ENCODE measurements at places on chromosomes 7 and 10.
A peak's percentile ranks its signal among the peaks of the same experiment; 100 is the strongest.

DNA sequence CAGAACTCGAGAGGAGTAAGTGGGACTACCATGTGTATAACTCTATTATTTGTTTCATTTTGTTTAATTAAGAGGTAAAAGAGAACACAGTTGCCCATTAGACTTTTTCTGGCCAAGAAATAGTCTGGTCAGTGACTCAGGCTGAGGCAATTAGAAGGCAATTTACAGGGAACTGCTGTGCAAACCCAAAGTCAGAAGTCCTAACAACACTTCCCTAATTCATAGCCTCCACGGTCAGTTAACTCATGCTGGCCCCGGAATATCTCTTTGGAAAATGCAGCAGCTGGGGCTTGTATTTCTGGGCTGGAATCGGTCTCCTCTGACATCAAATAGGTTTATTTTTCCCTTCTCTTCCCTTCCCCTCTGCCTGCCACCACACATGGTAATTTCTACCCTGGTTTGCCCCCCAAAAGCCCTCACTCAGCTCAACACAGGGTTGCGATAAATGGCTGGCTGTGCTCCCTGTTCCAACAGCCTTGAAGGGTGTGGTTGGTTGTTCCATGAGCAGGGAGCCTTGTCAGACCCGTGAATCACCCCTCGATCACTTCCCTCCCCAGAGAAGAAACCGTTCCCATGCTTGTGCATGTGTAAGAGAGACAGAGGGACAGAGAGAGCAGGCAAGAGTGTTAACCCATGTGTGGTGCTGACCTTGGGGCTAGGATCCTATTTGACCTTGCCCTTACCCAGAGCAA, 5.3 kb downstream of the SH3PXD2A start:
- DNase-seq = peak; percentile 77

DNA sequence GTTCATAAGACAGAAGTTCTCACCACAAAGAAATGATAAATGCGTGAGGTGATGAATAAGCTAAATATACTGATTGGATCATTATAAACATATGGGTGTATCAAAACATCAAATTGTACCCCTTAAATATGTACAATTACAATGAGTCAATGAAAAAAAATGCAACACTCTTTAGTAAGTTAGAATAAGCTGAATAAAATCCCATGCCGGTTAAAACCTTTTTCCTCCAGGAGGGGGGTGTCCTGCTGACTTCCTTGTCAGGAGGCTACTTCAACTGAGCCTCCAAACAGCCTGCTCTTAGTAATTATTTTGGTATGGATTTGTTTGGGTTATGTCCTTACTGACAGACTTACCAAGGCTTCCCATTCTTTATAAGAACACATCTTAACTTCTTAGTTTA, 649.1 kb downstream of the INHBA start:
- DNase-seq = no peak

DNA sequence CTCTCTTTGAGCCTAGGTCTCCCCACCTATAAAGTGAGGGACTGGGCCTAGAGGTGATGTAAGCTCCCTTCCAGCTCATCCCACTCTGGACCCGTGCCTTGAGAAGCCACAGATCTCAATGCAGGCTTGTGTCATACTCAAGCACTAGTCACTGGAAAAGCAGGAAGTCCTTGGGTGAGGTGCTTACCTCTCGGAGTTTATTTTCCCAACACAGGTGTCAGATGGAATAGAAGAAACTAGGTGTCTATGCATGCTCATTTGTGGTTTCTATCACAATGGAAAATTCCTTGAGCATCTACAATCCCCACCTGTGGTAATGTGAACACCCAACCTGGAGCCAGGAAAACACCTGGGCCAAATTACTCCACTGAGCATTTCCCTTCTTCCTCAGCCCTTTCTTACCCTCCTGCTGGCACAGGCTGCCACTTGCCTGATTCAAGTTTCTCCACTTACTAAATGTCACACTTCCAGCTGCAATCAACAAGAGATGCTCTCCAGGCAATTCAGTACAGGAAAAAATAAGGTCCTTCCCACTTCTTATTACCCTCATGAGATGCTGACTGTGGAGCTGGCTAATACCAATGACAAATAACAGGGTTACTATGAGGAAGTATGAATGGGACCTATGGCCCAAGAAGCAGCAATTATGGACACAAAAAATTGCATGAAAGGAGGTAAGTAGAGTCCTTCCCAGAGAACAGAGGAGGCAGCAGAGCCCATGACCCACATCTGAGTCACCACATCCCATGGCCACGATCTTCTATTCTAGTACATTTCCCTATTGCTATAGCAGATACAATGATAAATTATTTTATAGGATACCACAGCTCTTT, 13.1 kb downstream of the LSM5 start:
- DNase-seq = no peak

DNA sequence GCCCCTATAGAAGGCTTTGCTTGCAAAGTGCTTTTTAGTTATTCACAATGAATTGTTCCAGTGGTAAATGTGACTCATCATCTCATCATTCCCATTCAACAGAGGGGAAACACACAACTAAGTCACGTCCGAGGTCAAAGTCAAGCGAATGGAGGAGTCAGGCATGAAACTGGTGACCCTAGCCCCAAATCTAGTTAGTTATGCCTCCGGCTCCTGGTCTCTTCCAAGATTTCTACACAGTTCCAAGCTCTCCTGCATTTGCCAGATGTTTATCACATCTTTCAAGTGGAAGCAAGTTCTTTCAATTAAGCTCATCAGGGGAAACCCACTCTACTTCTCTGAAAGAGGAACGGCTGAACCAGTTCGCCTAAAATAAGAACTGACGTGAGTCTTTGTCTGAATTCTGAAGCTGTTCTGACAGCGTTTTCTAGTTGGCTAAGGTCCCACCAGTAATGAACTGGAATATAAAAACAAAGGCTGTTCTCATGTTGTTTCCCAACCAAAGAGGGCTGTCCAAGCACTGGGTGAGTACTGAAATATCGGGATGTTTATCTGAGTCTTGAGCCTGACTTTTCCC, 140.9 kb upstream of the NRBF2 start:
- no peak for DNase-seq

- DNase-seq = peak; percentile 25
Observed at GRCh38 chr10:69051303-69051702, 36.6 kb upstream of the SRGN start.

DNA sequence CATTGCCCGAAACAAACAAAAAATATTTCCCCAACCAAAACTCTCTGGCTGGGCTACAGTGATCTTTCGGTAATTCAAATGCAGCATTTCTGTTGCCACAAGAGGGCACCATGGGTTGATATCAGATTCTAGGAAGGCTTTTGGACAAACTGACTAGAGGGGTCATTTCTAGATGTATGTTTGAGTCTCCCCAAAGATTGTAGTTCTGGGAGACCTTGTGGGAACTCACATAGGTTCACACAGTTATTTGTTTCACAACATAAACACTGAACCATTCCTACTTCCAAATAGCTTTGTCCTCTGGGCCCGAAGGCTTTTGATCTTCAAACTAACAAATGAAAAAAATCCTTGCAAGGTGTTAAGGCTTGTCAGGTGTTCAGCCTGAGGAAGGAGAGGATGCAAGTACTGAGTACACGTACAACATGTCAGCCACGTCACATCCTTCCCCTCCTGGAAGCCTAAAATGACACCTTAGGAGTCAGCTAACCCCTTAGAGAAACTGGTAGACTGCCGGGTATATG, 37.0 kb upstream of the IL15RA start:
- peak; percentile 6 for DNase-seq

DNA sequence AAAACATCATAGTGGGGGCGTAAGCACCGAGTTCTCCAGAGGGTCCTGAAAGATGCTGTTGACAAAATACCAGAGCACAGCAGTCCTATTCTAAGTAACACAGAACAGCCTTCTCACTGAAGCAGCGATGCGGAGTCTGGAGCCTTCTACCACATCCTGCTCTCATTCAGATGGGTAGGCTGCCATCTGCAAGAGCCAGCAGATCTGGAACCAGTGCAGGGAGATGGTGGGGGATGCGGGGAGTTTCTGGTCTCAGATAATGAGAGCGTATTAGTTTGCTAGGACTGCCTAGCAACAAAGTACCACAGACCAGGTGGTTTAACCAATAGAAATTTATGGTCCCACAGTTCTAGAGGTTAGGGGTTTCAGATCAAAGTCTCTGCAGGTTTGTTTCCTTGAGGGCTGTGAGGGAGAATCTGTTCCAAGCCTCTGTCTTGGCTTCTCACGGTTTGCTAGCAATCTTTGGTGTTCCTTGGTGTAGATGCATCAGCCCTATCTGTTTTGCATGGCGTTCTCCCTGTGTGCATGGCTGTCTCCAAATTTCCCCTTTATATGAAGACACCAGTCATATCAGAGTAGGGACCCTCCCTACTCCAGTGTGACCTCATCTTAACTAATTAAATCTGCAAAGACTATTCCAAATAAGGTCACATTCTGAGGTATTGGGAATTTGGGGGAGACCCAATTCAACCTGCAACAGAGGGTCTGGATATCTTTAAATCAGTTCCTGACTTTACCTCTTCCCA, 52.0 kb upstream of the STEAP1B start:
- no peak for DNase-seq

- no peak for DNase-seq
Observed at GRCh38 chr10:75739414-75740143, 308.2 kb downstream of the LRMDA start.

DNA sequence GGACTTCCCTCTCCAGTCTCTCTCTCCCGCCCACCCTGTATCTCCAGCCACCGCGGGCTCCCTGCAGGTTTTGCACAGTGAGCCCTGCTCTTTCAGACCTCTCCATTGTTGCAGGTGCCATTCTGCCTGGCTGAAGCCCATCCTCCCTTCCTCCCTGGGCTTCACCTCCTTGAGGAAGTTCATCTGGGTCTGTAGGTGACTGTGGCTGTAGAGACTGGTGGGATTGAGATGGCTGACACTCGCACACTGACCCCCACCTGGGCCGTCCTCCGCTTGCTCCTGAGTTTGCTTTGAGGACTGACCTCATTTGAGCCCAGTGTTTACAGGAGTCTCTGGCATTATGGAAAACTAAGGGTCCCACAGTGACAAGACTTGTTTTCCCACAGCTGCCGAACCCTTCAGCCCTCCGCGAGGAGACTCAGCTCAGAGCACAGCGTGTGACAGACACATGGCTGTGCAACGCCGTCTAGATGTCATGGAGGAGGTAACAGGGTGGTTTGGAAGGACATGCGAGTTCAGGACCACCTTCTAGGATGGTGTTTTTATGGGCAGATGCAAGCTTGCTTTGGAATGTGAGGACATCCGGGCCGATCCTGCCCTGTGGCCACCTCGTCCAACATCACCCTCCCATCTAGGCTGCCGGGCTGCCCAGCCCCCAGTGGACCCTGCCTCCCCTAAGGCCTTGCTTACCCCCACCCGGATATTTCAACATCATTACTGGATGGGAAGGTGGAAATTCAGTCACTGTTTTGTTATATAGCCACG, 9.3 kb downstream of the PLAC9 start:
- no peak for DNase-seq

GRCh38 chr7:157674715-157675426, 338.1 kb downstream of the DNAJB6 start:
- DNase-seq = no peak

GRCh38 chr7:13742811-13743210, 246.7 kb downstream of the ETV1 start:
- peak; percentile 26 for DNase-seq

- no peak for DNase-seq
Observed at GRCh38 chr10:65306201-65306600, 1619.6 kb upstream of the LRRTM3 start.

GRCh38 chr10:60293581-60294175, 96.0 kb downstream of the ANK3 start:
- no peak for DNase-seq

- no peak for DNase-seq
Observed at GRCh38 chr7:150954201-150954985, 23.7 kb downstream of the KCNH2 start.

- no peak for DNase-seq
Observed at GRCh38 chr10:8584666-8585065, 530.2 kb downstream of the GATA3 start.

DNA sequence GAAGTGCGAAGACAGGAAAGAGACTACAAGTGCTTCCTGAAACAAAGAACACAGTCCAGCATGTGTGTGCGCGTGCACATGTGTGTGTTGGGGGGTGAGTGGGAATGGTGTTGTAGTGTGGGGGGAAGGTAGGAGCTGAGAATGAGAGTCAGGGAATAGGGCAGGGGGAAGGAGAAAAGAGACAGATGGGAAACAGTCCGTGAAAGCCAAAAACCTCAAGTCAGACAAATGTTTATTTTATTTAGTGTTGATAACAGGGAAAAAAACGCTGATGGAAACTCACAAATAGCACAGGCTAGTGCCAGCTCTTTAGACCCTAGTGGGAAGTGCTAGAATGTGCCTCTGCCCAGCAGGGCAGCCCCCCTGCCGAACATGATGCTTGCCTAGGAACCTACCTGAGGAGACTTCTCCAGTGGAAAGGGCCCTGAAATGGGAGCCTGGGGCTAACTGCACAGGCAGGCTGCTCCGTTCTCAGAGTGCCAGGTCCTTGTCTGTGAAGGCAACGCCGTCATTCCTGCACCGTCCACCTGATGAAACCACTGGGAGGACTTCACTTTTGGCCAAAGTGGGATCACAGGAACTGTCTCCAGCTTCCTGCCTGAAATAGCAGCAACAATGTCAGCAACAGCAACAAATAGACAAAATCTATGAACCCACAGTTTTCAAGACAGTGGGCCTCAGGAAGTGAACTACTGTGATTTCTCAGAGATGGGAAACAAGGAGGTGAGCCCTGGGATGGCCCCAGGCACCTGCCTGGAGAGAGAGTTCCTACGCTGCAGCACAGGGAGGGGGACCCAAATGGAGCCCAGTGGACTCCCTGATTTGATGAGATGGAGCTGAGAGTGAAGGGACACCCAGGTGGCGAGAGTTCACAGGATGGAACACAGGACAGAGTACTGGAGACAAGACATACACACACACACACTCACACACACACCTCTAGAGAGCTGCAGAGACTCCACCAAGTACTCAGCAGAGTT, 379.7 kb downstream of the RPS24 start:
- no peak for DNase-seq

DNA sequence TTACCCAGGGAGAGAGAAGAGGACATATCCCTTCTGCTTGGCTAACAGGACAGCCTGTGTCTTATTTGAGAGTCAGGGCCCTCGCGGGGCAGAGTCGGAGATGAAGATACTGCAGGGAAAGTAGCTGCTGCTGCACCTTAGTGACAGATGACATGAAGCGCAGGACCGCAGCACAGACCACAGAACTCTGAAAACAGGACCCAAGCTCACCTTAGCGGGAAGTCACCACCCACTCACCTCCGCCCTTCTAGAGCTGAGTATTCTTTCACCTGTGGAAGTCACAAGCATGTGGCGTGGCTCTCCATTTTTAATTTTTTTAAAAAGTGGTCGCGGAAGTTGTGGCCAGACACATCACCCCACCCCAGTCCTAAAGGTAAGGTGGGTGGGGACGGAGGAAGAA, 191.4 kb downstream of the FAM107B start:
- DNase-seq = no peak

GRCh38 chr7:16939161-16939560, 57.4 kb upstream of the AGR3 start:
- DNase-seq = no peak

- no peak for DNase-seq
Observed at GRCh38 chr7:130095812-130096211, 25.5 kb downstream of the KLHDC10 start.
